ELR (cell line): ENCODE measurements at places on chromosomes 5 and 9.

- DNase-seq: no peak
Measured at GRCh38 chr5:42483472-42484154, 60.4 kb downstream of the GHR start.

DNA sequence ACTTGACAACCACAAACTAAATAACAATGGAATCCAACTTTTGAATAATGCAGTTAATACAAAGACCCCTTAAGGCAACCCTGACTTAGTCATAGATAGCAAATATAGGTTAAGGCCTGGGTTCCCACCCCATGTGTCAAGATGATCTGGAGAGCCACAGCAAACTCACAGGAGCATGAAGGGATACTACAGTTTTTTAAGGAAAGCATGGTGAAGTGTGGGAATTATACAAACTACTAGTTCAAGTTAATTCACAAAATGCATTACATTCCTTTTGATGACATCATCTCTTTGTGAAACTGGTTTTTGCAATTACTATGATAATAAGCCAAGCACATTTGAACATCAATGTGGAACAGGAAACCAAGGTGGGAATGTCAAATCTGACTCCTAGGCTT lies 50.6 kb downstream of the LHFPL2 start:
- peak; percentile 75 for DNase-seq

DNA sequence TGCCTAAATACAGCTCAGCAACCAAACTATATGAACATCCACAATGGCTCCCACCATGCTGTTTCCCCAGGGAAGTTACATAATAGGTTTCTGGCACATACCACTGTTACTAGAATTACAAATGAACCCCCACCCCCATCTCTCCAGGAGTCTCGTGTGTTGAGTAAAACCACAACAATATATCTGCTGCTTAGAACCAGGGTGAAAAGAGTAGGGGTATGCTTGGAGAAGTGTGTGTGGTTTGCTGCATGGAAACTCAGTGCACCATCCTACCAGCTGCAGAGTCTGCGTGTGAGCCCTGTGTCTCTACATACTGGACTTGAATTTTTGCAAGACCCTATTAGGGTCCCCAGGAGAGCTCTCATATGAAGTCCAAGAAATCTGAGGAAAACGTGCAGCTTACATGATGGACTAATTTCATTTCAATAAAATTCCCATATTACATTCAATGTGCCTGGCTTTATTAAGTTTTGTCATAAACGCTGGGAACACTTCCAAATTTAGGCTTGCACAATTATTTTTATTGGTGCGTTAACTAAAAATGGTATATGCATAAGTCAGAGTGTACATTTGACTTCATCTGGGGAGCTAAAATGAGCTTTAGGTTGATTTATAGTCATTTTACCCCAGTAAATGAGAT lies 104.5 kb upstream of the NFIB start:
- DNase-seq: no peak

DNA sequence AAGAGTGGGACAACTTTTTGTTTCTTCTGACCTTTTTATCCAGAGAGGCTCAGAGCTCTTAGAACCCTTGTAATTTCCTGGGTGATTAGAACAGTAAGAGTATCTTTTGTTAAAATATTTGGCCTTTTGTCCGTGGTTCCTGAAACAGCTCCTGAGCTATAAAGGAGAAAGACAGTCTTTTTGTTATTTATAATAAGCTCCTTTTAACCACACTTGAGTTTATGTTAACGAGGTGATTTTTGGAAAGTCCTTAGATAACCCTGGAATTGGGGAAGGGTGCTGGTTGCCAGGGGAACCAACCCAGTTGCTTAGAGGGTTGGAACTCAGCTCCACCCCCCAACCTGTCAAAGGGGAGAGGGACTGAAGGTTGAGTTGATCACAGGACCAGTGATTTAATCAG lies 4.8 kb downstream of the ZNF483 start:
- no peak for DNase-seq

DNA sequence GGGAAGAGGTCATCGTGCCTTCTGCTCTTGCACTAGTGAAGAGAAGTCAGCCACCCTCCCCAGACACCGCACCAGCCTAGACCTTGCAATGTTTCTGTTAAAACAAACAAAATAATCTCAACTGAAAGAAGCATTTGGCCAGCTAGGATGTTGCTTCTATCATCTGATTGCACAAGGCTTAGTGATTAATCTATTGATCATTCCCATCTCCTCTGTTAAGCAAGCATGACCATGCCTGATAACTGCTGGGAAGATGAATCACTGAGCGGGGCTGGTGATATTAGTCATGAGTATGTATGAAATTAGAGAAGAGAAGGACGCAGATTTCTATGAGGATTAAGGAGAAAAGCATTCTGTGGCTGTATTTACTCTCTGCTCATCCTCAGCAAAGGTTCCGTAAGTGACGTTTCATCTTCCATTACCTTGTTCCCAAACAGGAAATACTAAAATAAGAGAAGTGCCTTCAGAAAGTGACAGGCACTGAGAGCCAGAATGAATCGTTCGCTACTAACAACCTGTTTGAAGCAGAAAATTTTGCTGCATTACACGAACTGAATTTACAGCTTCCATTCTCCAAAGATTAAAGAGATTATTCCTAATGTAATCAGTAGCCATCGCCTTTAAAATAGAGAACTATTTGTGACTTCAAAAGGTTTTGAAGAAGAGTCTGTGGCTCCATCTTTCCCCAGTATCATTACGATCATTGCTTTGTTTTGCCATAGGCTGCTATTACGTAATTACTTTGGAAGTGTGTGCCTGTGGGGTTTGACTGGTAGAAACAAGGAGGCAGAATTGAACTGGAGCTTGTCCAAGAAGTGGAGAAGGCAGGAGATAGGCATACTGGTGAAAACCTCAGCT lies 219.1 kb downstream of the MED10 start:
- peak; percentile 97 for DNase-seq

GRCh38 chr5:35408146-35408545 lies 177.9 kb upstream of the PRLR start:
- DNase-seq: no peak

GRCh38 chr9:119003882-119004617 lies 365.2 kb downstream of the BRINP1 start:
- peak; percentile 52 for DNase-seq

DNA sequence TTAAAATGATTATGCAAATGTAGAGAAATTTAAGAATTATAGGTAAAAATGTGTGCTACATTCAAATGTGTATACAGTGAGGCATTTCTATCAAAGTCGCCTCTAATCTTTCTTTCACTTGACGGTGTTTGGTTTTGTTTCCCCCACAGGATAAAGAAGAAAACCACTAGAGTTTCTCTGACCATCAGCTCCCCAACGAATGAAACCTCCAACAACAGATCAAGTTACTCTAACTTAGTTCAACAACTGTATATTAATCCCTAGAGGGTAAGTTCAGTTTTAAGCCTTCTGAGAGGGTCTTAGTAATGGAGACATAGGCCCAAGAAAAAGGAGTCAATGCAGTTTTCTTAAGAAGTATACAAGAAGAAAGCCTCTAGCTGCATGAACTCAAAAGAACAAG lies 11.5 kb upstream of the MYOT start:
- DNase-seq: no peak

DNA sequence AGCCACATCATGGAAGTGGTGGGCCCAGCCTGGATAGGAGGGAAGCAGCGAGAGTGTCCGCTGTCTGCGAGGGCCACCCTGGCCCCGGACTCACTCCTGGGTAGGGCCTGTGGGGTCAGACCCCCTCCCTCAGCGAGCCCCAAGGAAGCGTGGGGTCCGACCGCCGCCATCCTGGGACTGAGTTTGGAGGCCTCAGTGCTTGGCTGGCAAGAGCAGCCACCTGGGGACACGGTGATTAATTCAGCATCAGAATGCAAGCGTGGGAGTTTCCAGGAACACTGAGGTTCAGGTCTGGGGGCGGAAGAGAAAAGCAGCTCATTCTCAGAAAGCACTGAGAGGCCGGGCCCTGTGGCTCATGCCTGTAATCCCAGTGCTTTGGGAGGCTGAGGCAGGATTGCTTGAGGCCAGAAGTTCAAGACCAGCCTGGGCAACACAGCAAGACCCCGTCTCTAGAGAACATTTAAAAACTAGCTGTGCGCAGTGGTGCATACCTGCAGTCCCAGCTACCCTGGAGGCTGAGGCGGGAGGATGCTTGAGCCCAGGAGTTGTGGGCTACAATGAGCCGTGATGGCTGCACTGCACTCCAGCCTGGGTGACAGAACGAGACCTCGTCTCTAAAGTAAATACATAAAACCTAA lies 18.3 kb upstream of the CAMSAP1 start:
- DNase-seq: no peak

DNA sequence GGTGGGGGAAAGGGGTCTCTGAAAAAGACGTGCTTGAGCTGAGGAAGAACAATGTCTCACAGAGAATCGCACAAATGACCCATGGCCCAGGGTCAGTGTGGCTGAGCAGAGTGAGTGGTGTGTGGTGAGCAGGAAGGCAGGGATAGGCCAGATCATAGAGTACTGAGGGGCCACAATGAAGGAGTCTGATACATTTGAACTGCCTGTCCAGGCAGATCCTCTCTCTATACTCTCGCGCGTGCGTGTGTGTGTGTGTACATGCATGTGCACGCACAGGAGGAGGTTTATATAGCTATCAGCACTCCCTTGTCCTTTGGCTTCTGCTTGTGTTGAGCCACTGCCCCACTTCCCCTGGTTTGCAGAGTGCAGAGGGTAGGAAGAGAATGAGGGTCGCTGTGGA lies 294.0 kb downstream of the ZNF608 start:
- no peak for DNase-seq

GRCh38 chr5:126000507-126000906 lies 422.7 kb upstream of the GRAMD2B start:
- no peak for DNase-seq

DNA sequence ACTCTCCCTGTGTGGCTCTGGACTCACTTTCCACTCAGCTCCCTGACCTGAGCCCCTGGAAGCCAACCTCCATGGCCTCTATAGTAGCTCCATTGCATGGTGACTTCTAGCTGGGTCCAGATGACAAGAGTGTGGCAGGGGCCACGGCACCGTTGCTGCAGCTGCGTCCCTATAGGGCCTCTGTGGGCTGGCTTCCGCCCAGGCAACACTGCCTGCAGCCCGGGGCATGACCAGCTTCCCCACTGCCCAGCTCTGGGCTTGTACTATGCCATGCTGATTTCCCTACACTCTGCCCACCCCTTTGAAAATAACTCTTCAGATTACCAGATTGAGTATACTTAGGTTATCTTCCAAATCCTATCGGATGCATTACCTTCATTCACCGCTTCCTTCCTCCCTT lies 73.8 kb upstream of the NEURL1B start:
- no peak for DNase-seq

- no peak for DNase-seq
Measured at GRCh38 chr5:78523314-78524193, 125.0 kb downstream of the LHFPL2 start.

- peak; percentile 61 for DNase-seq
Measured at GRCh38 chr9:103789686-103790085, 304.4 kb upstream of the SMC2 start.
